ENCODE measurements at places on chromosomes 7 and 10.

- no peak for DNase-seq
These were observed 645.7 kb downstream of the SUGCT start for GRCh38 chr7:40780460-40780859.

DNA sequence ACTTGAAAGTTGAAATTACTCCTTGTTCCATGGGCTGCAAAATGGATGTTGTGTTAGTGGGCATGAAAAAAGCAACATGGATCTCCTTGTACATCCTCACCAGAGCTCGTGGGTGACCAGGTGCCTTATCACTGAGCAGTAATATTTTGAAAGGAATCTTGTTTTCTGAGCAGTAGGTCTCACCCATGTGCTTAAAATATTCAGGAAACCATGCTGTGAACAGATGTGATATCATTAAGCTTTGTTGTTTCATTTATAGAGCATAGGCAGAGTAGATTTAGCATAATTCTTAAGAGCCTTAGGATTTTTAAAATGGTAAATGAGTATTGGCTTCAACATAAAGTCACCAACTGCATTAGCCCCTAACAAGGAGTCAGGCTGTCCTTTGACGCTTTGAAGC lies 316.6 kb downstream of the TYW1 start:
- no peak for DNase-seq

DNA sequence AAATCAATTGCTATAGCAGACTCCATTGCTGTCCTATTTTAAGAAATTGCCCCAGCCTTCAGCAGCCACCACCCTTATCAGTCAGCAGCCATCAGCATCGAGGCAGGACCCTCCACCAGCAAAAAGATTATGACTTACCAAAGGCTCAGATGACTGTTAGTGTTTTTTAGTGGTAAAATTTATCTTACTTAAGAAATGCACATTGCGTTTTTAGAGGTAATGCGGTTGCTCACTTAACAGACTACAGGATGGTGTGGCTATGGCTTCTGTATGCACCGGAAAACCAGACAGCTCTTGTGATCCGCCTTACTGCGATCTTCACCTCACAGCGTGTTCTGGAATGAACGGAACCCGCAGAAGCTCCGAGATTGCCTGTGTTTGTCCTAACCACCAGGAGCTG lies 58.1 kb downstream of the WDR37 start:
- no peak for DNase-seq

- no peak for DNase-seq
These were observed 933 bp upstream of the RNF32 start for GRCh38 chr7:156639426-156640256.

GRCh38 chr7:151687523-151688235 lies 168.0 kb upstream of the RHEB start:
- DNase-seq = peak; percentile 92

Measured in fibroblast of villous mesenchyme (primary cell).